ENCODE measurements at places on chromosomes 4 and X.

DNA sequence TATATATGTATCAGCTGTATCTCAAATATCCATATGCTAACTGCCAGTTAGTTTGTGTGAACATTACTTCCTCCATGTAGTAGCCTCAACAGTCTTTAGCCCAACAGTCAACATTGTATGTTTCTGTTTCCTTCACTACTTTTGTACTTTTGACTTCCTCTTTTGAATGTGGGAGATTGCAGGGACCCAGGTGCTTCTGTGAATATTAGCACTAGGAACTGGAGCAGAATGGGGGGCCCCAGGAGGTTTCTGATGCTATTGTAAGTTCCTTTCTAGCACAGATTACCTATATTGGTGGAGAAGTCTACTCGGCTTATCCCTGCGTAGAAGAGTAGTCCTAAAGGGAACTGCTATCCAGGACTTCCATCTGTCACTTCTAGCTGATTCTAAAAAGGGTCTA lies 2.3 kb downstream of the PLAC8 start:
- DNase-seq = no peak

- DNase-seq = no peak
These were observed 159.1 kb upstream of the TTC29 start for GRCh38 chr4:147104768-147105167.

DNA sequence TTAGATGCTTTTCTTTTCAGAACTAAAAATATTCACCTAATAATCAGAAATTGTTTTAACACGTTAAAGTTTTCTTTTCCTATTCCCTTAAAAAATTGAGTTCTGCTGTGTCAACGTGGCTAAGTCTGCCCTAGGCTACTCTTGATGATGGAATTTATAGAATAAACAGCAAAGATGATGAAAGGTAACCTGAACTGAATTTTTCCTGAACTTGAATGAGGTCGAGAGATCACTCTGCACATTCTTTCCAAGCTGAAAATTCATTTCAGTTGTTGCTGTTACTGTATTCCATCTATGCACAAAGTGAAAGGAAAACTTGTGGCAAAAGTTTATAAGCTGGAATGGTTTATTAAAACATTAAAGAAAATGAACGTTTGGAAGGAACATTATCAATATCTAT lies 245.9 kb upstream of the GIMD1 start:
- DNase-seq = no peak

DNA sequence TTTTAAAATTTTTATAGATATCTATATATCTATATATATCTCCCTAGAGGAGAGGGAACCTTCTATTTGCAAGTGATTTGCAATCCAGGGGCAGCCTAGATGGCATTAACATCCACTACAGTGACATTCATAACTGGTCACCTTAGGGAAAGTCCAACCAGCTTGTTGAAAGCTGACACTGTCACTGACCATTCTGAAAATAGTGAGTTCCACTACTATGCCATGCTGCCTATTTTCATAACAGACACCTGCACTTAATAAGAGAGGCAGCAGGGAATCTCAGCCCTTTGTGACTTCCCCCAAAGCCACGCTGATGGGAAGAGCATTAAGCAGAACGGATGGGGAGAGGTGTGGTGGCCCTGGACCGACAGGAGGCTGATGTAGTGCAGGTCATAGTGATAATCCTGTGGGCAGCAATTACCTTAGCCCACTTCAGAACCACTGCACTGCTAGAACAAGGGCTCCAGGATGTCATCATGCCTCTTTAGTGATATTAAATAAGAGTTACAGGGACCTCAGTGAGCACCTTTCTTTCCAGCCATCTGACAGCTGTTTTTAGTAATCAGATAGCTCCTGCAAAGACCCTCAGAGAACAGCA lies 51.3 kb downstream of the GPRIN3 start:
- no peak for DNase-seq

DNA sequence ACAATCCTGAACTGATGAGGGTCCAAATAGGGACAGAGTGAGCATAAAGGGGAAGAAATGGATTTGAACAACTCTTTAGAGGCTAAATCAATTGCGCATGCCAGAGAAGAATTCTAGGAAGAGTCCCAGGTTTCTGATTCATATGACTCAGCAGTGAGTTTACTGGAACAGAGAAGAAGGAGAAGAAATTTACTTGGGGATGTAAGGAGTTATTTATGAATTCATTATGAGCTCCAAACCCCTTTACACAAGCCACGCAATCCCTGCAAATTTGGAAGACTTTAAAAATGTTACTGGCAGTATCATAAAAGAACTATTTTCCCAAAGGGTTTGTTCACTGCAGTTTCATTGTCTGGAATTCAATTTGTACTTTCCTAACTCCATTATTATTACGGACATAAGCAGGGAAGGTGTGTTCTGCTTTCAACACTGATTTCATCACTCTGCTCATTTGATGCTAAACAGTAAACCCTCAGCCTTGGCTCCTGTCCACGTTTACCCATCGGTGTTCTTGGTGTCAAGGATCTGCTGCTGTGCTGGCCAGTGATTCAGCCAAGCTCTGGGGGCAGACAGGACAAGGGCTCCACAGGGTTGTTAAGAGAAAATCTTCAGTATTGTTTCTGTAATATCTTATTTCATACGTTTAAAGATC lies 273.7 kb downstream of the HNRNPD start:
- DNase-seq = no peak

GRCh38 chrX:48696909-48697727 lies 584 bp downstream of the SUV39H1 start:
- no peak for DNase-seq

DNA sequence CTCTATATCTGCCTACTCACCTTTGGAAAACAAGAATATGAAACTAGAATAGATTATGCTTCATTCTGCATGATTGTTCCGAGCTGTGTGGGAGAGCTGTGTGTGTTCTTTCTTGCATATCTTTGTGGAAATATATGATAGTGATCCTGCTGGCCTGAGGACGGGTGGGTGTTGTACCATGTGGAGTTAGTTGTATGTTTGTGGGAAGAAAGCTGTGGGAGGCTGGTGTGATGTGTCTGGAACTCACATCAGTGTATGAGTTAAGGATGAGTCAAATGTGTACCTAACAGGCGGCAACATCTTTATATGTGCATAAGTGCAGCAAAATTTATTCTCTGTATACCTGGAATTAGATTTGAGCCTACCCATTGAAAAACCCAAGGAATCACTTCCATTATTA lies 208.1 kb upstream of the ADGRL3 start:
- no peak for DNase-seq

- DNase-seq = no peak
These were observed 27.7 kb downstream of the PDGFRA start for GRCh38 chr4:54256491-54257486.

DNA sequence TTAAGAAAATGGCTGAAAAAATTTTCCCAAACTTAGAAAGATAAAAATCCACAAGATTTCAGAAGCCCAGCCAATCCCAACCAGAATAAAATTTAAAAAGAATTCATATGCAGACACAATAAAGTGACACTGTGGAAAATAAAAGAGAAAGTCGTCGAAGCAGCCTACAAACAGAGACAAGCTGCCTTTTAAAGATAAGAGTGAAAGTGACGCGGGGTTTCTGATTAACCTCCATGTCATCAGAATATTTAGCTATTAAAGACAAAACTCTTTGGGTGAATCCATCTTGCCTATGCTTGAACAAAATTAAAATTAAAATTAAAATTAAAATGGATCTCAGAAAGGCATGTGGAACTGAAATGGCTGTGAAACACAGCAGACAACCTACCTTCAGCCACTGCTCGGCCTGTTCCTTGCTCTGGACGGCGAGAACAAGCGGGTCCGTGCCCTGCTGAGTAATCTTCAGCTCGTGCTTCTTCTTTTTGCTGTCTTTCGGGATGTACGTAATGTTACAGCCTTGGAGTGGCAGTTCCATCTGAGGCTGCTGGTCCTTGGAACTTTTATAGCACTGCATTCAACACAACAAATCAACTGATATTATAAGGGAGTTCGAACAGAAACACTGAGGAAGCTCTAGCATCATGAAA lies 101.4 kb downstream of the AFAP1 start:
- no peak for DNase-seq

DNA sequence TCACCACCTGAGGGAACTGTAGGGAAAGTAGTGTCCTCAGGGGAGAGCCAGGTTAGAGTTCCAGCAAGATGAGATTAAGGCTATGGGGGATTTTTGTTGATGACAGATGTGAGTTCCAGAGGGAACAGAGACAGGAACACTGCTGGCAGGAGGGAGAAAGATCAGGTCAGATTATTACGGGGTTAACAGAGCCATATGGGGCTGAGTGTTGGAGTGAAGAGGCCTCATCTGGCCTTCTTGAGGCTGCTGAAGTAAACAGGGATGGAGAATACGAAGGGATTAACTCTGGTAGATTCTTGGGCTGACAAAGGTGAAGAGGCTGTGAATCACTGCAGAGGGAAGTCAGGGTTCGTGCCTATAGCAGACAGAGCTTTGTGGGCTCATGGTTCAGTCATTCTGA lies 47.9 kb upstream of the POU4F2 start:
- DNase-seq = no peak

- DNase-seq = no peak
These were observed 355.2 kb upstream of the FAM241A start for GRCh38 chr4:111789901-111790640.

DNA sequence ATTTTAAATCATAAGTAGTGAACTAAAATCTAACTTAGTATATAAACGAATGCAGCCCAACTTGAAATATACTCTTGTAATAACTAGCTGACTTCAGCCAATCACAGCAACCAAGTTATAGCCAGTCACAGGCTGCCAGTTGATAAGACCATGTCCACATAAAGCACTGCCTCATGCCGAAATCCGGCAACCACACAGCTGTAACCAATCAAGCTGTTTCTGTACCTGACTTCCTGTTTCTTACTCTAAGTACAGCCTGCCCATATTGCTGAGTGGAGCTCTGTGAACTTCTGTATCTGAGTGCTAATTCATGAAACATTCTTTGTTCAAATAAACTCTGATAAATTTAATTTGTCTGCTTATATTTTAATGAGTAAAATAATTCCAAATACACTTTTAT lies 805.3 kb upstream of the EPHA5 start:
- DNase-seq = no peak

GRCh38 chrX:115531818-115532403 lies 29.1 kb upstream of the PLS3 start:
- no peak for DNase-seq

DNA sequence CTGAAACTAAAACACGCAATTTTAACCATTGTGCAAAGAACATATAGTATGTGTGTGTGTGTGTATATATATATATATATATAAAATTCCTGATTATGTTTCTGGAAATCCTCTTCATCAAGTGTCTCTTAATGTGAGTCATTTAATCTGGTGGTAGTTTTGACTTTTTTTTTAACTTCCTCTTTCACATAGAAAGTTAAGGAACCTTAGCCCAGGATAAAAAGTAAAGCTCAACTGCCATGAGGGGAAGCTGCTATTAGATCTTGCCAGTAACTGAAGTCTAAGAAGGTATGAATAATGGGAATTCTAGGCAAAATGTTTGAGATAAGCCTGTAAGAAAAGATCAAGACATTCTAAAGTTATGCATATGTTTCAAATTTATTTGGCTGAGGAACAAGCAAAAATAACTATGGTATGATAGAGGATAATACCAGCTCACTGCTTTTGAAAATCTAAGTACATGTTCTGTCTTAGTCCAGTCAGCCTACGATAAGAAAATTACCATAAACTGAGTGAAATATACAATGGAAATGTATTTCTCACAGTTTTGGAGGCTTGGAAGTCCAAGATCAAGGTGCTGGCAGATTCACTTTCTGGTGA lies 757.0 kb downstream of the TRAM1L1 start:
- no peak for DNase-seq
